ENCODE measurements at places on chromosomes 11 and 22.

DNA sequence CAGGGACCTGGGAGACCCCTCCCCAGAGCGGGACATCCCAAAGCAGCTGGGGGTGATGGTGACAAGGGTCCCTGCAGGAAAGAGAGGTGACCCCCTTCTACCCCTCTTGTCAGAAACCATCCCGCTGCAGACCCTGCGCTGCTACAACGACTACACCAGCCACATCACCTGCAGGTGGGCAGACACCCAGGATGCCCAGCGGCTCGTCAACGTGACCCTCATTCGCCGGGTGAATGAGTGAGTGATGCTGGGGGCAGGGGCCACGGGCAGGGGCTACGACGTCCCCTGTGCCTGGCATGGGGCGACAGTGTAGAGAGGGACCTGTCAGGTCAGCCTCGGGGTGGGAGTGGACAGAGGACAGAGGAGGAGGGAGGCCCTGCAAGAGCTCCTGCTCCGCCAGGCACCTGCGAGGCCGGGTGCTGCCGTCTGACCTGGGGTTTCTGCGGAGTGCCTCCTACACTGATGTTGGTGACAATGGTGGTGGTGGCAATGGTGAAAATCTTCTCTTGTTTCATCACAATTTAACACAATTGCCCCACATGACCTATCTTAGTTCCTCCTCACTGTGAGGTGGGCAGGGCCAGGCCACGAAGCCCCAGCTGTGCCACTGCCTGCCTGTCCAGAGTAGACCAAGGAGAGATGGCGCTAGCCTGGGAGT, 9.8 kb downstream of the CSF2RB start:
- DNase-seq: no peak

DNA sequence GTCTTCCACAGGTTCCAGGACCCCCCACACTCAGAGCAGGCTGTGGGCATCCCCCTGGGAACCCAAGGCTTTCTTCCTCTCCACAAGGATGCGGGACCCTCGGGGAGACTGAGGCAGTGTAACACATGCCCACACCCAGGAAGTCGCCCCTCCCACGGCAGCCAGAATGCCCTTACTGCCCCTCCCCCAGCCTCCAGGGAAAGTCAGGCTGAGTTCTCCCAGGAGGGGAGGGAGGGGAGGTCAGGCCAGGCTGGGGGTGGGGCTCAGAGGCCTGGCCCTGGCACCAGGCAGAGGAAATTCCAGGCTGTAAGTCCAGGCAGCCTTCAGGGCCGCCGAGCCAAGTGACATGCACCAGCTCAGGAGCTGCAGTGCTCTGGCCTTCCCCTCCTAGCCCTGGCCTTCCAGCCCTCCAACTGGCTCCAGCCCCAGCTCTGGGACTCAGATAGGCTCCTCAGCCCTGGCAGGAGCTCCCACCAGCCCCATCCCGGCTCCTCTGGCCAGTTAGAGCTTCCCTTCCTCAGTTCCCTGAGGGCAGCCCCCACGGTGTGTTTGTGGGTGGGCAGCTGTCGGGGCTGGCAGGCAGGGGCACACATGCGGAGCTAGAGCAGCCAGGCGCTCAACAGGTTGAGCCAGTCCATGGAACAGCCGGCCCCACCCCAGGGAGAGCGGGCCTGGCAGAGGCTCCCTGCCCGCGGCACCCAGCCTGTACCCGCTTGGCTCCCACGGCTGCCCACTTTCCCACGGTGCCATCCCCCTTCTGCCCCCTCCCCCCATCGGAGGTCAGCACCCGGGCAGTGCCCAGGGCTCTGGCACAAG, 3.6 kb downstream of the BCL9L start:
- no peak for DNase-seq

- DNase-seq: no peak
These were observed 63.7 kb downstream of the HIPK3 start for GRCh38 chr11:33320814-33321330.

DNA sequence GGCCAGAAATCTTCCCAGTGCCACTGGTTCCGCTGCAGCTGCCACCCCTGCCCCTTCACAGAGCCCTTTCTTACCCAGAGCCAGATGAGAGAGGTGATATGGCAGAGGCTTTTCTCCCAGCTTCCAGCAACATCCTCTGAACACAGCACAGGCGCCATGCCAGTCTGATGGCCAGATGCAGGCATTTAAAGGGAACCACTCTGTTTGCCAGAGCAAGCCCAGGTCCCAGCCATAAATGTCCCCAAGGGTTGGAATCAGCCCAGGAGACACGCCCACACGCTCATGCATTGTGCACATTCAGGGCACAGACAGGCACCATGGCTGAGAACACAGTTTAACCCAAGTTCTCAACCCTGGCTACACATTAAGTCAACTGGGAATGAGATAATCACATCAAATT, 114.3 kb upstream of the CSNK2A3 start:
- DNase-seq: no peak

- peak; percentile 45 for DNase-seq
These were observed 87.0 kb downstream of the CSNK2A3 start for GRCh38 chr11:11265994-11266606.

- peak; percentile 85 for DNase-seq
These were observed at the start of gene ZNF74 for GRCh38 chr22:20393705-20394476. TSS of gene ZNF74 (plus strand) at chr22:20394151. CDS start at chr22:20394629, 478 bp downstream.

GRCh38 chr11:132314911-132315455, 944.6 kb downstream of the NTM start:
- no peak for DNase-seq

DNA sequence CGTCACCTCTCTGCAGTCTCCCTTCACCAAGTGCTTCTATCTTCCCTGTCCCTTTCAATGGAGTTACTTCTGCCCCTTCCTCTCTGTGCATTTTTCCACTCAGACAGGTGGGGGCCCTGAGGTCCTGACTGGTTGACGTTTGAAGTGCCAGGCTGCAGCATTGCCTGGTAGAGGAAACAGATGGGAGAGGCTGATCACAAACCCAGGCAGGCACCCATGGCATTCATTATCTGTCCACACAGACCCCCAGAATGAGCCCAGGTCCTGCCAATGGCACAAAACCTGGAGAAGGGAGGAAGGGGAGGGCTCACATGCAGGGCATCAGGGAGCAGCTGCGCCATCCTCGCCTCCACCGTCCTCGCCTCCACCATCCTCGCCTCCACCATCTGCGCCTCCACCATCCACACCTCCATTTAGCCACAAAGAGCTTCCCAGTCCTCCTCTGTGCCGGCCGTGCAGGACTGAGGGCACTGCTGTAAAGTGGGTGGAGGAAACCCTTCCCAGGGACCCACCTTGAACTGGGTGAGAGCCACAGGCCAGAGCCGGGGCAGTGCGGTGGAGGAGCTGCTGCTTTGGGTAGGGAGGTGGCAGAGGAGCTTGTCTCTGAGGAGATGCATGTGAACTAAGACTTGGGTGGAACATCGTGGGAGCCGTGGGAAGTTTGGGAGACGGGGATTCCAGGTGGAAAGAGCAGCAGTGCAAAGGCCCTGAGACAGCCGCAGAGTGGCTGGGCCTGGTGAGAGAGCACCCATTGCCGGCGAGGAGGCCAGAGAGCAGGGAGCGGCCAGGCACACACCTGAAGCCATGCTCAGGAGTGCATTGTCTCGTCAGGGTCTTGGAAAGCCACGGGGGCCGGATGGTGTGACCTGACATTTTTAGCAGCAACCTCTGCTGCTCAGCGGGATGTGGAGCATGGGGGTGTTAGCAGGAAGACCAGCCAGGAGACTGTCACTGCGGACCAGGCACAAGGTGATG, 145.1 kb downstream of the TBC1D22A start:
- DNase-seq: no peak

- DNase-seq: peak; percentile 72
These were observed 17.2 kb downstream of the POLR3H start for GRCh38 chr22:41526830-41527799.

DNA sequence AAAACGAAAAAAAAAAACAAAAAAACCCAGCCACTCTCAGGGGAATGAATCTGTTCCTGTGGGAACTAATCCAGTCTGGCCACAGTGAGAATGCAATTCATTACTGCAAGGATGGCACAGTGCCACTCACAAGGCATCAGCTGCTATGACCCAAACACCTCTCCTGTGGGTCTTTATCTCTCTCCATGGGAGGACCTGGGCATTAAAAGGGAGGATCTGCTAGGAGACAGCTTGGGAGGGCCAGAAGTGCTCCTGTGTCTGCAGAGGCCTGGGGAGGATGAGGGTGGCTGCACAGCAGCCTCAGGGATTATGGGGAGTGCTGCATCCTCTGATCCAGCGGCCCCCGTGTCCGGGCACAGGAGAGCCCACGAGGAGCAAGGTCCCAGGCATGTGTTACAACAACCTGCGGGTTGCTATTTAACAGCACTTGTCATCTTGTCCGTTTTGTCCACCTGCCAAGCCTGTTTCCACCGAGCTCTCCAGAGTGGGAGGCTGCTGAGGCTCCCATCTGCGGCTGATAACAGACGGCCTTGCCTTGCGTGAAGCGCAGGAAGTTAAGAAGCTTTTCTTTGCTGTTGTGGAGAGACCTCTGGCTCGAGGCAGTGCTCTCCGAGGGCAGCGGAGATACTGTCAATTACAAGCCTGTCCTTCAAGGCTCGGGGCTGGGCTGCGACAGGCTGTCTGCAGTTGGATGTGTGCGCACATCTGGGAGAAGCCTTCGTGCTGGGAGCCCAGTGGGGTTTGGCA, 97.7 kb downstream of the NXPE2 start:
- DNase-seq: no peak

GRCh38 chr11:77196961-77197360, 68.9 kb downstream of the MYO7A start:
- no peak for DNase-seq

- DNase-seq: no peak
These were observed 2.4 kb upstream of the MFNG start for GRCh38 chr22:37488337-37489135.

DNA sequence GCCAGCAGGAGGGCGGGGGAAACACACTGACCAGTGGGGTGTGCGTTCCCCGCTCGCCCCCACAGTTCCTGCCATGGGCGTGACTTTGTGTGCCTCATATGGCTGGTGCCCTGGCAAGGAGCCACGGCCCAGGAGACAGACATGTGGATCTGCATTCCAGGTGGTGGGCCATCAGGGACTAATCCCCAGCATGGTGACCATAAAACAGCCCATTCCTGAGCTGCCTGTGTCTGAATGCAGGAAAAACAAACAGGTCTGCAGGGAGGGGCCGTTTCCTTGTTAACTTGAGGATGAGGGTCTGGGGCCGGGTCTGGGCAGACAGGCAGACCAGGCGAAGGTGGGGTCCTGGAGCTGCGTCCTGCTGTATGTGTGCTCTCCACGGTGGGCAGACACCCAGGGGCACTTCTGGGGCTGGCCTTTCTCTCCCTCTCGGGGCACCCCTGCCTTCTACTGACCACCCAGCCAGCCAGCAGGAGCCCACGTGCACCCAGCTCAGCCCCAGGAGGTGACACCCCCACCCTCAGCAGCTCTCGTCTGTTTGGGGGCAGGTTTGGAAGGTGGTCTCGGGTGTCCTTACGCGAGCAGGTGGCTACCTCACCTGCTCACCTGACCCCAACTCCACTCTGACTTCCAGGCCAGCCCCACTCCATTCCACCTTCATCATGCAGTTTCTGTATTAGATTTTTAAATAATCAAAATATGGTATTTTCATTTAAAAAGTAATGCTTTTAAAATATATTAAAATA, 120.3 kb downstream of the KCNQ1OT1 start:
- peak; percentile 5 for DNase-seq

- DNase-seq: no peak
These were observed 84.0 kb downstream of the SLC36A4 start for GRCh38 chr11:93113824-93114223.

DNA sequence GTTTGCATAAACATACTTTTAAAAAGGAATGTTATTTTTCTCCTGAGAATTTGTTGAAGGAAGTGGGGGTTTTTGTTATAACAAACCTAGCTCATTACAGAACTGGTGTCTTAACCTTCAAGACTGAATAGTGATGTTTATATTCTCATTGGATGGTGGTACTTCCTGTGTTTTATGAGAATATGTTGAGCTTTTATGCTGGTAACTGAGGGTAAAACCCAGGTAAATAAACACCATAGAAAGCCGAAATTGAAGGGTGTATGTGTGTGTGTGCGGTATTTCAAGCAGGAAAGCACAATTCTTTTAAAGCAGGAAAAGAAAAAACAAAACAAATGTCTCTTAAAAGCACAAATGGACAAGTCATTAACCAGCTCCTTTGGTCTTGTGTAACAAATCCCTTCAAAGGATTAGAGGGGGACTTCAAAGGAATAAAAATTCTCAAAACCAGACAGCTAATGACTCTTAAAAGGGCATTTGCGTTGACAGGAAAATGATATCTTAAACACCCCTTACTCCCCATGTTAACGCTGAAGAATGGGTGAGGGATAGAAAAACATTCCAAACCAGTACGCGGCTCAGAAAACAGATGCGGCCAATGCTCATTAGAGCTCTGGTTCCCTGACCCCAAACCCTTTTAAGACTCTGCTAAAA, 23.8 kb downstream of the LMO2 start:
- no peak for DNase-seq

DNA sequence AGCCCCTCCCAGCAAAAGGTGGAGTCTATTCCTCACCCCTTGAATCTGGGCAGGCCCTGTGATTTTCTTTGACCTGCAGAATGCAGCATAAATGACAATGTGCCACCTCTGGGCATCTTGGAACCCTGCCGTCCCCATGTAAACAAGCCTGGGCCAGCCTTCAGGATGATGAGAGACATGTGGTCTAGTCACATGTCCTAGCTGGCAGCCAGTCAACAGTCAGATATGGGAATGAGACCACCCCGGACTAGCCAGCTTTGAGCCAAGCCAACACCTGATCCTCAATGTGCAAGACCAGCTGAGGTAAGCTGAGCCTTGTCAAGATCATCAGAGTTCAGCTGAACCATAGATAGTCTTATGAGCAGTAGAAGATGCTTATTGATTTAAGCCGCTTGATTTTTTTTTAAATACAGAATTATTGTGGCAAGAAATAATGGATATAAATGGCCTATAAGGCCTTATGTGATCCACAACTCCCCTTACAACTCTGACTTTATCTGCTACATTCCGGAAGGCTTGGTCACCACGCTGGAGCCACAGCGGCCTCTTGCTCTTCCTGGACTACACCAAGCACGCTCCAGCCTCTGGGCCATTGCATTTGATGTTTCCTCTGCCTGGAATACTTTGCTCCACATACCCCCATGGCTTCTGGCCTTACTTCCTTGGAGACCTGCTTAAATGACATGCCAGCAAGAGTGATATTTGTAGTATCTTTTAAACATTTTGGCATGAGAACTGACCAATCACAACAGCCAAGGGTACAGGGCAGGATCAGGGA, 225.9 kb upstream of the SESN3 start:
- DNase-seq: no peak

GRCh38 chr11:8087756-8088155, 6.7 kb downstream of the TUB start:
- DNase-seq: no peak

- DNase-seq: peak; percentile 57
These were observed 1.6 kb downstream of the NR1H3 start for GRCh38 chr11:47259232-47259977.

GRCh38 chr22:35973388-35973787, 55.2 kb downstream of the RBFOX2 start:
- DNase-seq: no peak

GRCh38 chr11:131073167-131073566, 156.9 kb upstream of the SNX19 start:
- no peak for DNase-seq

GRCh38 chr22:43338766-43339345, 4.3 kb downstream of the SCUBE1 start:
- DNase-seq: no peak

- no peak for DNase-seq
These were observed 25.6 kb downstream of the HTR3A start for GRCh38 chr11:114000526-114000925.

- DNase-seq: no peak
These were observed 2.9 kb downstream of the TCIRG1 start for GRCh38 chr11:68041617-68042218.

GRCh38 chr11:6129635-6130034, 22.2 kb downstream of the OR56B4 start:
- DNase-seq: no peak

GRCh38 chr11:108929241-108929640, 264.4 kb downstream of the DDX10 start:
- DNase-seq: no peak

- no peak for DNase-seq
These were observed 11.4 kb downstream of the ZFTA start for GRCh38 chr11:63756919-63757761.
